ENCODE measurements at places on chromosomes 3 and 15. TPM values are rescaled to one million over a fixed set of nuclear protein-coding genes. Genes with fewer than 3 reads are reported as not detected.

Gene CHST13
- total RNA-seq = 0.26 TPM

DNA sequence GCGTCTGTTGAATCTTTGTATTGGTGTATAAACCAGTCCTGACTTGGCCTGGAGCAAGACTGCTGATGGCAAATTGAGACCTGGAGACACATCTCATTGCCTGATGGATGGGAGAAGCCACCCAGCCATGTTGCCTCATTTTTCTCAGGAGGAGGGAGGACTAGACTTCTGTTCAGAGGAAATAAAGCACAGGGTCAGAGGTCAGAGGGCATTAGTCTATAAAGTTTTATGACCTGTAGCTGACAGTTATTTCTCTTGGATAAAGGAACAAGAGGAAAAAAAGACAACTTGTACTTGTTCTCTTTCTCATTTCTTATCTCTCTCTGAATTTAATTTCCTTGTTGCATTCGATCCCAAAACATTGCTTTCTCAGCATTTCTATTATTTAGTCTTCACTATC is 775.9 kb downstream of the SQOR start:
- no peak for DNase-seq

GRCh38 chr15:39878406-39878785 is 41.7 kb downstream of the GPR176 start:
- DNase-seq = peak; percentile 38

- no peak for DNase-seq
Measured at GRCh38 chr15:85726454-85726853, 68.3 kb downstream of the KLHL25 start.

DNA sequence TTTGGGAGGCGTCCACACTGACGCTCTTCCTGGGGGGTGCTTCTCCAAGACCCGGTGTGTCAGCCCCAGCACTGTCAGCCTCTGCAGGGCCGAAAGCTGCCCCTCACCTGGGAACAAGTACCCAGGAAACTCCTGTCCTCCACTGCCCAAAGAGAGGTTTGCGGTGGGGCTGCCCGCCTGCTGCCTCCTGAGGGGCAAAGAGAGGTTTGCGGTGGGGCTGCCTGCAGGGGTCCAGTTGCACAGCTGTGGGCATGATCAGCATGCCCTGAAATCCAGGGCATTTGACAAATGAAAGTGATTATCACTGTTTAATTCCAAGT is 15.1 kb upstream of the SNRPA1 start:
- DNase-seq = no peak

GRCh38 chr15:86526938-86527690 is 447.4 kb downstream of the AGBL1 start:
- DNase-seq = no peak

- DNase-seq = peak; percentile 85
Measured at GRCh38 chr3:14137004-14137403, 12.2 kb downstream of the TMEM43 start.

DNA sequence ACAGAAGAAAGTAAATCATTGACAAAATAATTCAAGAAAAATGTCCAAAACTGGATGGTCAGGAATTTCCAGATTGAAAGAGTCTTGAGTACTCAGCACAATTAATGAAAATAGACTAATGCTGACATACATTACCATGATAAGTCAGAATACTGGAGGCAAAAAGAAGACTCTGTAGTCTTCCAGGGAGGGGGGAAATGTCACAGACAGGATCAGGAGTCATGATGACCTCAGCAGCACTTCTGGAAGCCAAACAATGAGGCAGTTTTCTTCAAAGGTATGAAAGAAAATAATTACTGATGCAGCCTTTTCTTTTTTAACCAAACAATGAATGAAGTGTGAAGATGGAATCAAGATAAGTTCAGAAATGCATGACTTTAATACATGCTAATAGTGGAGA is 30.1 kb upstream of the SLC22A13 start:
- no peak for DNase-seq

DNA sequence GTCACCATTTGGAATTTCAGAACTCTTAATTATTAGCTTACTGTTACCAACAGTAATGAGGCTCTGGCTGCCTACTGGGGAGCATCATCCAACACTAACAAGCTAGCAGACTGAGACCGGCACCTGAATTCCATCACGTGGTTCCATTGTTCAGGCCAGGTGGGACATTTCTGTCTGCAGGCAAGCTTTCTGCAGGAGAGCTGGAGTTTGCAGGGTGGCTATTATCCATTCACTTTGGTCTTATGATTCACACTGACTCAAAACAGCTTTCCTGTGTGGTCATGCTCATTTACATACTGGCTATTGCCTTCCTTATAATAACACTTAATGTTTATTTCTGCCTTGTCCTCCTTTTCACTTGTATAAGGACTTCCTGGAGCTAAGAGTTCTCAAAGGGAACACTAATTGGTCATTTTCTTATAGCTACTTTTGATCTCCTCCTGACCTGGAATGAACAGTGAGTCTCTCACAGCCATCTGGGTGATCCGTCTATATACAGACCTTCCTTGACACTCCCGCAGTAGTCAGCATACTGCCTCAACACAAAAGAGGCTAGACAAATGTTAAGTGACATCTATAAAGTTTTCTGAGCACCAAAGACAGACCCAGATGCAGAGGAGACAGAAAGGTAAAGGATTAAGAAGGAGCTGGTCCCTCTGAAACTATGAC is 695.4 kb downstream of the FHIT start:
- DNase-seq = peak; percentile 27
